Sigmoid colon (tissue), 7 donors: ENCODE measurements at places on chromosomes 7 and 10. TPM values are rescaled to one million over a fixed set of nuclear protein-coding genes. Genes with fewer than 3 reads are reported as not detected.

- DNase-seq = peak; percentile 73
Observed at GRCh38 chr10:72257051-72257892, 16.5 kb upstream of the DDIT4 start.

GNG11 gene
- 23.7 TPM for total RNA-seq

PPP1R17 gene
- total RNA-seq = not detected

DNA sequence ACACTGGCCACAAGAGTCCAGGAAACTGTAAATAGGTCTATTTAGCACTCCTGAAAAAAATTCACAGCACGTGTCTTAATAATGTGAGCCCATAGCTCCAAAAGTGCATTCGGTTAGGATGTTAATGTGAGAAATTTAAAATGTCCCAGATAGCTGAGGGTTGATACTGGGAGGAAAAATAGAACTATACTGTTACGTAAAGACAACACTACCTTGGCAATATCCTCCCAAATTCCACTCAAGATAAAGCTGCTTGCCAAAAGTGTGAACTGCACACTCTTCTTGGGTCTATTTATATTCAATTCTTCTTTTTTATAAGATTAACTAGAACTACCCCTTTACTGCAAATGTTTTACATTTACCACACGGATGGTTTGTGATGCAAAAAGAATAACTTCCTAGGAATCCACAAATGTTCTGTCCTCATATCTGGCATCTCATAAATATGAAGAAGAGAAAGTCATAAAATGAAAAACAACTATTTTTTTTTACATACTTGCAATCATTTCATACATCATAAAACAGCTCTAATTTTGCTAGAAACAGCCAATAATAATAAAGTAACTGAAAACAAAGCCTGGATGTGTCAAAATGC lies 10.4 kb downstream of the RAB11FIP2 start:
- no peak for DNase-seq

BCL7B gene
- 137 TPM for total RNA-seq

DNA sequence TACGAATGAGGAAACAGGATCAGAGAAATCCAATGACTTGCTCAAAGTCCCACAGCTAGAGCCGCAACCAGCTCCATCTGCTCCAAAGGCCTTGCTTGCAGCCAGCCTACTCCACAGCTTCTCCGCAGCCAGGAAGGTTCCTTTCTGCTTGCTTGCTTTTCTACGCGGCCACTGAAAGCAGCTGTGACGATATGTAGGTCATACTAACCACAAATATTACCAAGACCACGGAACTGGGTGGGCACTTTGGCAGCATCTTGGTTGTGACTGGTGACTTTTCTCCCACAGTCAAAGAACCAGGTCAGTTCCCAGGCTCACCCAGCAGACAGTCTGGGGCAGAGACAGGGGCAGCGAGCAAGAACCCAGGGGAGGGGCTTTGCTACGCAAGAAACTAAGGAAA lies 86.4 kb downstream of the FAM53B start:
- DNase-seq = no peak

CCDC172 gene
- not detected for total RNA-seq

VWDE gene
- total RNA-seq = not detected

- DNase-seq = no peak
Observed at GRCh38 chr10:7159928-7160327, 250.9 kb downstream of the SFMBT2 start.

DNA sequence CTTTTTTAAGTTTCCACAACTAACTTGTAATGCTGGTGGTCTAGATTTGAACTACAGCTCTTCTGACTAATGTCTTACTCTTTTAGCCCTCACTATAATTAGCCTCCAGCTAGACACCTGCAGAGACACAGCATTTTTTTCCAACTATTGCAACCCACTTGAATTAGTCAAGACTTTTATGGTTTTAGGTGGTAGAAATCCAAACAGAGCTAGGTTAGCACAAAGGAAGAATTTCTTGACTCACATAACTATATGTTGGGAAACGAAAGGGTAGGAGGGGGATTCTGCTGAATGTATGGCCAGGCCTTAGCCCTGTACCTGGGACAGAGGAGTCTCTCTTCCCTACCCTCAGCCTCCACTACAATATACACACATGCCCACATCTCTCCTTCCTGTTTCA lies 586.1 kb downstream of the INHBA start:
- DNase-seq = no peak

GRCh38 chr7:26857170-26857505 lies 7.3 kb downstream of the SKAP2 start:
- no peak for DNase-seq

DNA sequence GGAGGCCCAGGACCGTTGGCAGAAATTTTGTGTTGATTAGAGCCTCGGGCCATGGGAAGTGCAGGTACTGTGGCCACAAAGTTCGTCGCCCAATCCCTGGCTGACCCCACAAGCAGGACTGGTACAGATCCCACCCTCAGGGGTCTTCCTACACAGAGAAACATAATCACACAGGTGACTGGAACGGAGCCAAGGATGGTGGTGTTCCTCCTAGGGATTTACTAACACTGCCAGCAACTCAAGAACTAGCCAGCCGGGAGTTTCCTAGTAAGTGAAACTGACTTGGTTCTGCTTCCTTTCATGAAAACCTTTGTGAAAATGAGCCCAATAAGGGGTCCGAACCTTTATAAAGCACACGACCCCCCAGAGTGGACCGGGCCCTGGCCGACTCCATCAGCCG lies 5.7 kb downstream of the CUX1 start:
- peak; percentile 71 for DNase-seq

GRCh38 chr7:101858437-101859385 lies 41.3 kb downstream of the CUX1 start:
- DNase-seq = peak; percentile 48

DNA sequence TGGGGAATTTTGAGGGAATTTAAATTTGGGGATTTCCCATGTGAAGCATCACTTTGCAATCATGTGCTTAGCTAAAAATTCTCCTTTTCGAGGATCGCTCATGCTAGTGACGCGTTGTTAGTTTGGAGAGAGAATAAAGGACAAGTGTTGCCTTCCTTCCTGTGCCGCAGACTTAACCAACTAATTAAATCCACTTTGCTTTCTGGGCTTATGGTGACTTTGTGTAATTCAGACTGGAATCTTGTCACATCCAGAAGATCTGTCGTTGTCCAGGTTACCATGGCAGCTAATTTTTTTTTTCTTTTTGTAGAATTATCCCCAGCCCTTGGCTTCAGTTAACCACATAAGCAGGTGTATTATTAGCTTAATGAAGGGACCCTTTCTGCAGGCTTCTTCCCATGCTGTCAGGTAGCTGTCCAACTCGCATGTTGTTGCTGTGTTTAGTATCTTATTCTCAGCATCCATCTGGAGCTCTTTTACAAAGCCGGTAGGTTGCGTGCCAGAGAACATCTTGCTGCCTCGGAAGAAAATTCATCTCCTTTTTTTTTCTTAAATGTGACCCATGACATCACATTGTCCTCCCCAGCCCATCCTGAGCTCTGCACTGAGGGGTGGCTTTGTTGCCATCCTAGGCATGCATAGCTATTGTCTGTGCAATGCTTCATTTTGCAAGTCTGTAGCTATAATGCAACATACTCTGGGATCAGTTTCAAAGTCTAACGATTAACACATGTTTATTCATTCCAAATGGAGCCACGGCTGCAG lies 47.2 kb upstream of the NRP1 start:
- DNase-seq = no peak

GRCh38 chr7:121204537-121204936 lies 124.3 kb upstream of the WNT16 start:
- no peak for DNase-seq

EBF3 gene
- 4.3 TPM for total RNA-seq

- DNase-seq = no peak
Observed at GRCh38 chr10:75932921-75933320, 501.5 kb downstream of the LRMDA start.

DNA sequence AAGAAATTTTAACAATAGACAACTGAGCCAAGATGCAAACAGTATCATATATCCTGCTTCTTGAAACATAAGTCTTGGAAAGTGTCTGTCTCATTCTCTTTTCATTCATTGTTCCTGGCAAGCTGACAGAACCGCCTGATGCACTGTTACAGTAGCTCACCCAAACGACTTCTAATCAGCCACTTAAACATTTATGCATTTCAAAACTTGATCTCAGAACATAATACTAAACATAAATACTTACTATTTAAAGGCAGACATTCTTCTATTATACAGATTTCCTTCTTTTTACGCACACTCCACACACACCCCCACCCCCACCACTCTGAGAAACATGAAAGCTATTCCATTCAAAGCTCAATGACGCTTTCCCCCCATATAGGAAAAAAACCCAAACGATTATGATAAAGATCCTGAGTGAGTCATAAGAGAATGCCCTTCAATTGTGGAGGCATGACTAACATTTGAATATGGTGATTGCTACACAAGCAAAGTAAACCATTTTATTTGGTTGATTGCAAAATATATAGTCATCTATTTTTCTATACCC lies 30.5 kb downstream of the SHTN1 start:
- no peak for DNase-seq

- DNase-seq = peak; percentile 73
Observed at GRCh38 chr10:19488592-19489280, 327.5 kb upstream of the PLXDC2 start.

DNA sequence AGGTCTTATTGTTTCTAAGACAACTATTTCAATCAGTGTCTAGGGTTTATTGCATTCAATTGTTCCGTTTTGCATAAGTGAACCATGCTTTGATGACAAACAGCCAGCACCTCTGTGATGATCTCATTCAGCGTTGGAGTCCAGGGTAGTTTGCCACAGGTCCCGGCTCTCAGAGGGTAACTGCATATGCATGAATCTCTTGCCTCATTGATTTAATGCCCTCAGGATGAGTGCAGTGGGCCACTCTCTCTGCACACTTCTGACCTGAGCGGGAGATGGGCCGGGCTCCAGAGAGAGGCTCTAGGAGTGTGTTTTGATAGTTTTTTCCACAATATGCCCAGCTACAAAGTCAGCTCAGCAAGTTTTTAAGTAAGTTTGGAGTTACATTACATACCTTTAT lies 83.9 kb downstream of the HECW1 start:
- no peak for DNase-seq

GRCh38 chr7:26191233-26191973 lies 9.1 kb downstream of the HNRNPA2B1 start:
- DNase-seq = no peak

GRCh38 chr7:47266131-47266706 lies 315.7 kb downstream of the TNS3 start:
- peak; percentile 76 for DNase-seq

SFTPA1 gene
- total RNA-seq = not detected

DNA sequence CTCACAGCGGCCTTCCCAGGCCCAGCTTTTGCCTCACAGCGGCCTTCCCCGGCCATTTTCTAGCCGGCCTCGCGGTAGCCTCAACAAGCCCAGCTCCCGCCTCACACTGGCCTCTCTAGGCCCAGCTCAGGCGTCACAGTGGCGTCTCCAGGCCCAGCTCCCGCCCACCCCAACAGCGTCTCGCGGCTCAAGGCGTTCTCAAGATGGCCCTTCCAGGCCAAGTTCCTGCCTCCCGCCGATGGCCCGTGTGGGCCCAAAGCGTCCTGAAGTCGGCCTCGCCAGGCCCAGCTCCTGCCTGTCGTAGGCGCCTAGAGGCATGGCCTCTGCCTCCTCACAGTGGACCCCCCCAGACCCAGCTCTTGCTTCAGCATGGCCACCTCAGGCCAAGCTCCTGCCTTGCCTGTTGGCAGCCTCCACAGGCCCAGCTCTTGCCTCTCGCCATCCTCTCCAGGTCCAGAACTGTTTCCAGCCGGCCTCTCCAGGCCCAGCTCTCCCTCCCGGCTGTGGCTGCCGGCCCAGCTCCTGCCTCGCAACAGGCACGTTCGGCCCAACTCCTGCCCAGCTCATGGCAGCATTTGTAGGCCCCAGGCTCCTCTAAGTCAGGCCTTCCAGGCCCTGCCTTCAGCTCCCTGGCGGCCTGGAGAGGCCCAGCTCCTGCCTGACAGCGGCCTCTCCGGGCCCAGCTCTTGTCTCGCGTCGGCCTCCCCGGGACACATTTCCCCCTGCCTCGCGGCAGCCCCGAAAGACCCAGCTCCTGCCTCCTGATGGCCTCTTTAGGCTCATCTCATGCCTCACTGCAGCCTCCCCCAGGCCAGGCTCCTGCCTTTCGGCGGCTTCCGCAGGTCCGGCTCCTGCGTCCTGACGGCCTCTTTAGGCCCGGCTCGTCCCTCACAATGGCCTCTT lies 18.8 kb upstream of the TMEM248 start:
- no peak for DNase-seq

WDR86 gene
- total RNA-seq = 14.4 TPM

WNT16 gene
- 0.55 TPM for total RNA-seq

LRIT1 gene
- not detected for total RNA-seq

GRCh38 chr10:132716691-132717490 lies 69.1 kb downstream of the NKX6-2 start:
- DNase-seq = peak; percentile 62

- no peak for DNase-seq
Observed at GRCh38 chr10:4450981-4451908, 374.8 kb upstream of the AKR1E2 start.

ASAH2 gene
- under 0.01 TPM for total RNA-seq

DNA sequence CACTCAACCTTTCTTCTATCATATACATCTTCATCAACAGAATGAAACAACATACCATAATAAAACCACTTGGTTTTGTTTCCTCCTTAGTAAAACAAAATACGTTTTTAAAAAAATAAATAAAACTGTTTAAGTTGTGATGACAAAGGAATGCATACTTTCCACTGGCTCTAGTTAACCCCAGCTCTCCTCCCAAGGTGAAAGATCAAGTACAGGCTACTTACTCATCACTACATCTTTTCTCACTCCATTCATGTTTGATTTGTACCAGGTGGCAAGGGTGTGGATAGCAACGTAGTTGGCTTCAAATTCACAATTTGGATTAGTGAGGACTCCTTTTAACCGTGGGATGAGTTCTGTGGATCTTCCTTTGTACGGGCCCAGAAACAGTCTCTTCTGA lies 14.7 kb downstream of the OGA start:
- DNase-seq = no peak

GRCh38 chr10:22453320-22453719 lies 108.0 kb downstream of the SPAG6 start:
- no peak for DNase-seq

DNA sequence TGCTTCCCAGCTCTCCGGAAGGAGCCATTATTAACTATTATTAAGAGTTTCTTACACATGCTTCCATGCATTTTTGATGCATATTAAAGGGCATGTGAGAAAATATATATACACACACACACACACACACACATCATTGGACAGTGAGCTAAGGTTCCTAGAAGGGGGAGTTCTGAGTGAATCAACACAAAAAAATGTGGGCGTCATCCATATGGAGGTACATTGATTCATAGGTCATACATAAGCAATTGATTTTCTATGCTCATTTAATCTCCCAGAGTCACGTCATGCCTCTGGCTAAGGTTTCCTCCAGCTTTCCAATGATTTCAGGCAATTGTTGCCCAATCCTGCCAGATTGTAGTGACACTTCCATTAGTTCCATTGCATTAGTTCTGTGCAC lies 269.4 kb downstream of the DNAJB9 start:
- DNase-seq = no peak

- no peak for DNase-seq
Observed at GRCh38 chr7:22351878-22352277, 5.1 kb downstream of the RAPGEF5 start.

ZCWPW1 gene
- total RNA-seq = 4.6 TPM

GRCh38 chr7:21971780-21972396 lies 26.2 kb upstream of the CDCA7L start:
- no peak for DNase-seq

HTR5A gene
- not detected for total RNA-seq

EGFR gene
- total RNA-seq = 35.6 TPM
